Caki2 (cell line): ENCODE measurements at places on chromosomes 16 and 17. TPM values are rescaled to one million over a fixed set of nuclear protein-coding genes. Genes with fewer than 3 reads are reported as not detected.

DNA sequence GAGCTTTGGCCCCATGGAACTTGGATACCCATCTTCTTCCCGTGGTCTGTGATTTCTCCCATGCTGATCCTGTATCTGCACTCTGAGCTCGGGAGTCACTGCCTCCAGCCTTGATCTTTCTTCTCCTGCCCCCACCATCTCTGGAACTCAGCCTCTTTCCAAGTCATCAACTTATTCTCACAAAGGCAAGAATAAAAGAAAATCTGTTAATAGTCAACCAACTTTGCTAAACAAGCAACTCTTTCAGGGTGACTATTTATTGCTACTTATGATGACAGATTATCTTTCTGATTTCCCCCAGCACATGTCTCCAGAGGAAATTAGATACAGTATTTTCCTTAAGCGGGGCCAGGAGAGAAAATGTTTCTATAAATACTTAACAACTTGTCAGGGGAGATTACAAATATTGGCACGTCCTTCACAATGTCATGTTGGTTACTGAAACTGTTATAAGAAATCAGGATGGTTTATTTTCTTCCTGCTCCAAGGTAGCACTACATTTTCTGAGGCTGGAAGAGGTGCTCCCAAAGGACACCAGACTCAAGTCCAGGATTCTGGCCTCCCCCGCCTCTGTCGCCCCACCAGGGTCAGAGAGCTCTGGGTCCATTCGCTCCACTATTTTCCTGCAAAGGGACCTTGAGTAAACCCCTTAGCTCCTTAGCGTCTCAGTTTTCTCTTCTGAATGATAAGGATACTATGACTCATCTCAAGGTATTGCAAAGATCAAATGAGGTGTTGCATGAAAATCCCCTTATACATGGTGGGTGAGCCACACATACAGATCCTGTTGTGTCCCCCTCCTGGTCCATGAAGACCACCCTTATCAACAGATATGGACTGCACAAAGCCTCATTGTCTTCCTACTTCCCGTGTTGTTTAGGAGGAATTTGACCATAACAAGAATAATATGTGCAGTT, 205.2 kb upstream of the WSCD1 start:
- DNase-seq, result peak; percentile 30

- peak; percentile 54 for DNase-seq
Observed at GRCh38 chr17:79393358-79394052, 217.3 kb downstream of the RBFOX3 start.

GRCh38 chr17:71084219-71084618, 914.9 kb downstream of the KCNJ2 start:
- DNase-seq, result peak; percentile 27

- DNase-seq, result no peak
Observed at GRCh38 chr17:72622661-72623433, 469.6 kb downstream of the SLC39A11 start.

- DNase-seq, result peak; percentile 78
Observed at GRCh38 chr17:48555258-48556228, 10.6 kb upstream of the HOXB2 start.

DNA sequence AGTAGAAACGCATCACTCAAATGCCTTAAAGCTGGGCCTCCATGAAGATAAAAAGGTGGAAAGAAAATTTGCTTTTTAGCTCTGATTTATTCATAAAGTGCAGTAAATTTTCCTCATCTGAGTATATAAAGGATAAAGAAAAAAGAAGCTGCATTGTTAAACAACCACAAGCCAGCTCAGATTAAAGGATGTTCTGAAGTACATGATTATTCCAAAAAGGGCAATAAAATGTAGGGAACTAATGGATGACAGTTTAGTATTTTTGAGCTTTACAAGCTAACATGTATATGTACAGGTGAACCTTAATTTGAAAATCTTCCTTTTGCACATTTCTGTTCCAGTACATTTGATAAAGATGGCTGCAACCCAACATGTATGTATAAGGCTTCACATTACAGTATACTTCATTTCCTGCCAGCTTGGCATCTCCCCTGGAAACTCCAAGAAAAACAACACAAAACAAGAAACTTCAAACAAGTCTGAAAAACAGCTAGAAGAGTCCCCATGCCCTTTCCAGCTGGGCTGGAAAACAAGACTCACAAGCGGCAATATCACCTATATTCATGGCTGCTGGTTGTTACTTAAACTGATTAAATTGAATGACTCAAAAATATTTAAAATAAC, 225.7 kb downstream of the CEP112 start:
- no peak for DNase-seq

ABCA6 gene
- not detected in 2 replicates for total RNA-seq

PIRT gene
- total RNA-seq, result not detected in 2 replicates
